GM12892 (cell line): ENCODE measurements at places on chromosomes 13 and 19.

DNA sequence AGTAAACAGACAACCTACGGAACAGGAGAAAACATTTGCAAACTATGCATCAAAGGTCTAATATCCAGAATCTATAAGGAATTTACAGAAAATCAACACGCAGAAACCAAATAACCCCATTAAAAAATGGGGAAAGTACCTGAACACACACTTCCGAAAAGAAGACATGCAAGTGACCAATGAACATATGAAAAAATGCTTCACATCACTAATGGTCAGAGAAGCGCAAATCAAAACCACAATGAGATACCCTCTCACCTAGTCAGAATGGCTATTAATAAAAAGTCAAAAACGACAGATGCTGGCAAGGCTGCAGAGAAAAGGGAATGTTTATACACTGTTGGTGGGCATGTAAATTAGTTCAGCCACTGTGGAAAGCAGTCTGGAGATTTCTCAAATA is 29.5 kb downstream of the SLC25A15 start:
- DNase-seq: no peak

- DNase-seq: no peak
Observed at GRCh38 chr19:49639401-49640112, 386 bp downstream of the RRAS start.

DNA sequence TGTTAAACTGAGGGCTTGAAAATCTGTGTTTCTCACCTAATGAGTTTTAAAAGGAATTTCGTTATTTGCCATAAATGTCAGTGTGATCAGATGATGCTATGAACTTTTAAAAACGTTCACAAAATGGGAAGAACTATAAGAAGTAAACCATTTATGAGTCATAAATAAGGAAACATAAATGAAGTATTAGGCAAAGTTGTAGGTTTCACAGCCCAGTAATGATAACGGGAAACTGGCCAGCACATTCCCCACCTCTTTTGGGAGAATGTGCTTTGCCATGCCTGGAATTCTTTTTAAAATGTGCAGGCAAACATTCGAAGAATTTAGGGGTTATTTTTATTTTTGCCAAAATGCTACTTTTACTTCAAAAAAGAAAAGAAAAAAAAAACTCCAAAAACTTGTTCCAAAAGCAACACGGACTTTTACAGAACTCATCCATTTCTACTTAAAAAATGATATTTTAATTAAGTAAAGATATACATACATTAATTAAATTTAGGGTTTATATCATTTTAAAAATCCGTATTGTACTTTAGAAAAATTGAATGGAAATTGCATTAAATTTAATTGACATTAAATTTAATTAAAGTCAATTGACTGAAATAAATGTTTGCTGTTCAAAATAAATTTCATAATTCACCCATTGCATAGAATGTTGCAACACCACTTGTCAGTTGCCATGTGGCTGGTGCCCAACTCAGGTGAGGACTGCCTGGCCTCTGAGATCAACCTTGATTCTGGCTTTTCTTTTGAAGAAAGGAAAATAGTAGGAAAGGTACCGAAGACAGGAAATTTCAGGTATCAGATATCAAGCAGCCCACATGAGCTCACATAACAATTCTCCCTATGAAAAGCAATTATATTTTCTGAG is 1198.5 kb downstream of the EFNB2 start:
- no peak for DNase-seq

DNA sequence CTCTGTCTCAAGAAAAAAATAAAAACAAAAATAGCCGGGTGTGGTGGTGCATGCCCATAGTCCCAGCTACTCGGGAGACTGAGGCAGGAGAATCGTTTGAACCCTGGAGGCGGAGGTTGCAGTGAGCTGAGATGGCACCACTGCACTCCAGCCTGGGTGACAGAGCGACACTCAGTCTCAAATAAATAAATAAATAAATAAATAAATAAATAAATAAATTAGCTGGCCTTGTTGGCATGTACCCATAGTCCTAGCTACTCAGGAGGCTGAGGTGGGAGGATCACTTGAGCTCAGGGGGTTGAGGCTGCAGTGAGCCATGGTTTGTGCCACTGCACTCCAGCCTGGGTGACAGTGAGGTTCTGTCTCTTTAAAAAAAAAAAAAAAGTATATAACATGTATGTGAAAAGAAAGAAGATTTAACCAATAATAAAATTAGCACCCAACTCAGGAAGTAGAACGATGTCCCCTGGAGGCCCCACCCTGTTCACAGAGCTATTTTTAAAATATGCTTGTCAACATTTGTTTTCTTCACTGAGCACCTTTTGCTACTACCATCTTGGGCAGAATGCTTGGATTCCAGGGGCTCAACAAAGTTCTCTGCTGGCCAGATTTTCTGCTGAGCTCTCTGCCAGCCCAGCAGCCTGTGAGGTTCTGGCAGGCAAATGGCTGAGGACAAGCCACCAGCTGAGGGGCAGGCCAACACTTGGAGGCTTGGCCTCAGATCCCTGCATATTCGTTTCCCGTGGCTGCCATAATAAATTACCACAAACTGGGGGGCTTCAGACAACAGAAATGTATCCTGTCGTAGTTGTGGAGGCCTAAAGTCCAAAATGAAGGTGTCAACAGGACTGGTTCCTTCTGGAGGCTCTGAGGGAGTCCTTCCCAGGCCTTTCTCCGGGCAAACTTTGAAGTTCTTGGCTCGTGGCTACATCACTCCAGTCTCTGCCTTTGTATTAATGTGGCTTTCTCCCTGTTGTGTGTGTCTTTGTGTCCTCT is 5.2 kb downstream of the SLC25A42 start:
- no peak for DNase-seq

- no peak for DNase-seq
Observed at GRCh38 chr19:17829855-17830566, 8.7 kb upstream of the INSL3 start.
